Stimulated activated CD4-positive, alpha-beta T cell treated with anti-CD3 and anti-CD28 coated beads, Interleukin-4, amount 100 ng/mL, for 4 hours (primary cell): ENCODE measurements at places on chromosomes 11 and 22.

DNA sequence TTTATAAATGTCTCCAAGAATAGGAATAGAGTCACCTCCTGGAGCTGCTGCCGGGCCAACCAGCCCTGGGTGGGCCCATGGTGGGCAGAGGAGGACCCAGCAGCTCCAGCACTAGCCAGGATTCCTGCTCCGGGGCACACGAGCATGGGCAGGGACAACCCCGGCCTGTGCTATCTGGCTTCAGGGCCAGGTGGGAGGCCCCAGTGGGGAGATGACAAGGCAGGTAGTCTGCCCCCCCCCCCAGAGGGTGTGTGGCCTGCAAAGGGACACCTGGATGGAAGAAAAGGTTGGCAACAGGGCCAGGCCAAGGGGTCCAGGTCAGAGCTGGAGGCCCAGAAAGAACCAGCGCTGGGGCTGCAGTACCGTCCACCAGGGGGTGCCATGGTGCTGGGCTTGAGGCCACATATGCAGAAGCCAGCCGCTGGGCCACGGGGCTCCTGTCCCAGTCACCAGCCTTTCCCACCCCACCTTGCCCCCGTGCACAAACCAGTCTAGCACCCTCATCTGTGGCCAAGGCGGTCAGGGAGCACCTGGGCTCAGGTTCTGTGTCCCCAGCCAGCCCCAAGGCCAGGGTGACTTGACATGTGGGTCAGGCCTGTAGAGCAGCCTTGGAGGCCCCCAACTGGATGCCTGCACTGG, 3.4 kb downstream of the TSPAN32 start:
- DNase-seq: peak; percentile 85

- no peak for DNase-seq
Observed at GRCh38 chr11:80846979-80847378, 1406.1 kb upstream of the TENM4 start.

DNA sequence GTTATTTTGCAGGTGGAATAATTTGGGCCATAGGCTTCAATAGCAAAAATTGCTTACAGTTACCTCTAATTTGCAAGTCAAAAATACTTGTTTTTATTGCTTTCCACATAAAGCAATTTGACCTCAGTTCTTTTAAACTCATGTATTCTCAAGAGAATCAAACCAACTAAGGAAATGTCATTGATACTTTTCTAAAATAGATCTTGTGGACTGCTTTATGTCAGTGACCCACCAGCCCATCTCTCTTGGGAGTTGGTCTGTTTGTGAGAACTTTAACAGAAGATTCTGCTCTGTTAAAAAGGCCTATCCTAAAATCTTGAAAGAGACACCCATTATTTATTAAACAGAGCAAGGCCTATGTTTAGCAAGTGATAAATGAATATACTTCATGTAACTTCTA, 75.2 kb downstream of the DDIAS start:
- DNase-seq: no peak

- DNase-seq: no peak
Observed at GRCh38 chr11:74870485-74870884, 78.4 kb downstream of the XRRA1 start.

DNA sequence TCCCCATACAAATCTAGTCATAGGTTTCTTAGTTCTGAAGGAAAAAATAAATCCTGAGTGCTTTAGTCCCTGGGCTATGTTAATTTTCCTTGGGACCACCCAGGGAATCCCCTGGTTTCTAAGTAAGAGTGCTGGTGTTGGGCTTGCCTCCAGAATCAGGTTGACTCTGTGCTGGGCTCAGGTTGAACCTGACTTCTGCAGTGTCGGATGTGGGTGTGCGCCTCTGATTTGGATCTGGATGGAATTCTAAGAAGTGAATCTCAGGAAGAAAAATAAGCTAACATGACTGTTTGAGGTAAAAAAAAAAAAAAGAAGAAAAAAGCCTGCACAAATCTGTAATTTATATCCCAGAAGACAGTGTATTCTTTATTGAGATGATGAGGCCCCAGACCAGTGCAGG, 29.0 kb upstream of the NELL1 start:
- DNase-seq: no peak

GRCh38 chr11:68784653-68785052, 33.3 kb upstream of the TESMIN start:
- no peak for DNase-seq

- DNase-seq: no peak
Observed at GRCh38 chr11:86143087-86144030, 74.5 kb upstream of the PICALM start.

DNA sequence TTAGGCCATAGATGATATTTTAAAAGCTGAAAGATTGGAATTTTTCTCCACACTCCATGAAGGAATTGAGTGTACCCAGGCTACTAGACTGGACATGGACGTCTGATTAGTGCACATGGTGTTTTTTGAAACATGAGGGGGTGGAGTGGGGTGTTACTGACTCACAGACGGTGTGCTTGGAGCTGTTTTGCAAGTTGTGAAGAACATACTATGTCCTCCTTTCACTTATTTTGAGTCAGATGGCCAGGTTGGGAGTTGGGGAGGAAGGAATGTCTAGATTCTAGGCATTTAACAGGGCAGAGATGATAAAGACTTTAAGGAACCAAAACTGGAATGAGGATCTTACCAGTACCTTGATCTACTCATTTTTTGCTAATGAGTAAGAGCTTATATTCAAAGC, 158.1 kb upstream of the MTNR1B start:
- DNase-seq: no peak

DNA sequence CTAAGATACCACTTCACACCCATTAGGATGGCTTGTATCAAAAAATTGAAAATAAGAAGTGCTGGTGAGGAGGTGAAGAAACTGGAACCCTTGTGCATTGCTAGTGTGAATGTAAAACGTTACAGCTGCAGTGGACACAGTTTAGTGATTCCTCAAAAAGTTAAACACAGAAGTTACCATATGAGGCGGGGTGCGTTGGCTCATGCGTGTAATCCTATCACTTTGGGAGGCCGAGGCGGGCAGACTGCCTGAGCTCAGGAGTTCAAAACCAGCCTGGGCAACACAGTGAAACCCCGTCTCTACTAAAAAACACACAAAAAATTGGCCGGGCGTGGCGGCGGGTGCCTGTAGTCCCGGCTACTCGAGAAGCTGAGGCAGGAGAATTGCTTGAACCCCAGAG, 43.5 kb downstream of the SGSM3 start:
- DNase-seq: no peak

DNA sequence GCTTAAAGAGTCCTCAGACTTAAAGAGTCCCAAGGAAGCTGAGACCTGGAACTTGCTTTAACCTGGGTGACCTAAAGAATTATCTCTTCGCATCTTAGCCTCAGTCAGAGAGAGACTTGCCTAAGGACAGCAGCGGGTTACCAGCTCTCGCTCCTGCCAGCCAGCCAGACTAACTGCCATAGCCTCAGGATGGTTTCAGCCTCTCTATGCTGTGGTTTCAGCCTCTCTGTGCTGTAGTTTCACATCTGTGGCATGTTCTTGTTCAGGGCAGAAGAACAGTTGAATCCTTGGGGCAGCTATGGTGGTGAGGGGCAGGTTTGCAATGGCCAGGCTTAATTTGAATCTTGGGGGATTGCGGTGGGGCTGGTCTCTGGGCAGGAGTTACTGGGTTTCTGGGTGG, 2.3 kb downstream of the FRMD8 start:
- no peak for DNase-seq

GRCh38 chr11:116175707-116176106, 597.1 kb downstream of the BUD13 start:
- DNase-seq: no peak

- DNase-seq: no peak
Observed at GRCh38 chr11:64035576-64035975, at the start of gene FLRT1. Gene FLRT1 (plus strand): TSS chr11:64035931. CDS start chr11:64116268, 80,337 bp downstream.

DNA sequence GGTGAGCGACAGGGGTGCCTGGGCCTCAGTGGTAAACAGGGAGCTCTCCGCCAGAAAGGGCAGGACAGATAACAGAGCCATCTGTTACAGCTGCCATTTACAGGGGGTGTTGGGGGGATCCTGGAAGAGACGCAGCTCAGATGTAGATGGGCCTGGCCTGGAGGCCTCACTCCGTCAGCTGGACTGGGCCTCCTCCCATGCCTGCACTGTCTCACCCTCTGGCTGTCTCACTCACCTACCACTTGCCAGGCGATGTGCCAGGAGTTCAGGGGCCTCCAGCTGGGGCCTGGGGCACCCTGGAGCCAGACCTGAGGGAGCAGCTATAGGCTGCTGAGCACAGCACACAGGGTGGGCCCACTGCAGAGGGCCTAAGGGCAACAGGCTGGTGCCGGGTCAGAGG, 16.3 kb upstream of the SUSD2 start:
- no peak for DNase-seq

DNA sequence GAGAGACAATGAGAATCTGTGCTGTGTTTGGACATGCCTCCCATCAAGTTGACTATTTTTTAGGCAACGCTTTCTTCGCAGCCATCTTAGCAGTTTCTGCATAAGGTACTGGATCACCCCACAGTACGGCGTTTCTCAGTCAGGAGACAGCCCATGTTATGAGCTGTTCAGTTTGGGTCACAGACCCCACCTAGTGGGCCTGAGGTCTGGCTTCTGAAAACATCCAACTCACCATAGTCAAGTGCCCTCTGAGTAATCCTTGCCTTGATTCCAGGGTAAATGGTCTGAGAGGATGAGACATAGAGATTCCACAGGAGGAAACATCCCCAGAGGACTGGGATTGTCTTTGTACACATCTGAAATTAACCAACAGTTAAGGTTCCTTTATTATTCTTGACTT, 7.2 kb downstream of the BPIFC start:
- DNase-seq: no peak

DNA sequence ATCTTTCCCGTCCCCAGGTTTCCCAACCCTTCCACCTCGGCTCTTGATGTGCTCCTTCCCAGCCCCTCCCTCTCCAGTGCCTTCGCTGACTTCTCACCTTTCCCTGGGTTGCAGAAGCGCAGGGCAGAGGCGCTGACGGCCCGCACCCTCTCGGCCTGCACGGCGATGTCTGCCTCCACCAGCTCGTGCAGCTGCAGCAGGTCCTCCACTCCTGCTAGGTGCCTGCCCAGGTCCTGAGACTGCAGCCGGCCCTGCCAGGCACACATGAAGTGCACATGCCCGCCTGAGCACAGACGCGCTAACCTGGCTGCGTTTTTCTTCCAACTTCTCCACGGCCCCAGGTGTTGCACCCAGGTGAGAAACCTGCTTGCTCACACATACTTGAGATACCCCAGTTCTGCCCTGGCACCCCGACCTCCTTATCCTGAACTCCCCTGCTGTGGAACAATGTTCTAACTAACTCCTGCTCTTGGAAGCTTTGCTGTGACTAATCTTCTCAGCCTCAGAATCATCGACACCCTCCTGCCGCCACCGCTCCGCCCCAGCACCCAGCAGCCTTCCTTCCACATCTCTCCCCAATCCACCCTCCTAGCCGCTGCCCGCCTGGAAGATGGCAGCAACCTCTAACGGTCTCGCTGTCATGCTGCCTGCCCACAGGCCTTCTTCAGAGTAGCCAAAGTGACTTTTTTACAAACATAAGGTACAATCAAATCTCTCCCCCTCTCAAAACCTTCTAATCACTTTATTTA, 23.3 kb downstream of the SPTBN2 start:
- no peak for DNase-seq

GRCh38 chr11:15139096-15139770, 24.5 kb downstream of the INSC start:
- no peak for DNase-seq

DNA sequence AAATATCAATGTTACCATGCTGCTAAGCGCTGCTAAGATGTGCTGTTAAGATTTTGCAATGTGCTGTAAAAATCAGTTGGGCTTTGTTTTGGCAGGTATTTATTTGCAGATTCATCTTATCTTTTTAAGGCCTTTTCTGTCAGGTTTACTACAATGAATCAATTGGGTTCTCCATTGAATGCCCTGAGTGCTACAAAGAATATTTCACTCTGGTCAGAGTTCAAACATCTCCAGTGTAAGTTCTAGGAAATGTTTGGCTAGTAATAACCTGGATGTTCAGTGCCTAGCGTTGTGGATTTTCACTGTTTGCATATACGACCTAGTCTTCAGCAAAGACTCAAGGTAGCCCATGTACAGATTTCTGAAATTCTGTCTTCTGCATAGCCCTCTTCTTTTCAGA, 36.0 kb downstream of the RSF1 start:
- no peak for DNase-seq

GRCh38 chr11:120073196-120073595, 64.7 kb downstream of the TRIM29 start:
- DNase-seq: no peak

GRCh38 chr11:73464347-73464746, 88.1 kb downstream of the RELT start:
- DNase-seq: no peak

DNA sequence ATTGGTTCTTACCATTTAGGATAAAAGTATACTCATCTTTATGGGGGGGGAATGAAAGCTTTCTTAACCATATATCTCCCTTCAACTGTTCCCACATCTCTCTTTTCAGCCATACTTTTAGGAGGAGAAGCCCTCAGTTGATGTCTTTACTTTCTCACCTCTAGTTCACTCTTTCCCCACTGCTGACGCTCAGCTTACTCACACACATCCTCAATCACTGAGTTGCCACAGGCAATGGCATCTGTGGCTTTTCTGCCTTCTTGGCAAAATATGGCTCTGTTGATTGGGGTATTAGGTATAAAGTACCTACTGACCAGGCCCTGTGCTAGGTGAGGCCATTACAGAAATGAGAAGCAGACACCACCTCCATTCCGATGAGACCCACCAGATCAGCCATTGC, 12.2 kb upstream of the AP1B1 start:
- no peak for DNase-seq

GRCh38 chr22:20610243-20610686, 102.9 kb downstream of the MED15 start:
- DNase-seq: no peak

DNA sequence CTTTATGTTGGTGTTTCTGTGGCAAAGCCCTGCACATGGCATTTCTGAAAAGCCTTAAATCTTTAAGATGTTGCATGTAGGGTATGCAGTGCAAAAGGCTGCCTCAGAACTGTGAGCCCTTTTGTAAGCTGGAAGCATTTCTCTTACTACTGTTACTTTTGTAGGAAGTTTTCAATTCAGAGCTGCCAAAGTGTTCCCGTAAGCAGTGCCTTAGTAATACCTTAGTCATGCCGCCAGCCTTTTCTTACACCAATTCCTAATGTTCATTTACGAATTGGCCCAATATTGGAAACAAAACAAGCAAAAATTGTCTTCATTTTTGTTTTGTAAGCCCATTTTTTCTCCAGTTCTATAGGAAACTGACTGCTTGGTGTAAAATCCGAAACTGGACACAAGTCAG, 67.4 kb upstream of the RASSF10 start:
- no peak for DNase-seq

GRCh38 chr11:57248780-57249383, 11.8 kb upstream of the APLNR start:
- DNase-seq: no peak
